Left renal pelvis (tissue), 4 donors: ENCODE measurements at places on chromosomes 4 and X. TPM values are rescaled to one million over a fixed set of nuclear protein-coding genes. Genes with fewer than 3 reads are reported as not detected.

PABPC1L2A gene
- polyA plus RNA-seq, result not detected

ARMCX1 gene
- 56.1 TPM for polyA plus RNA-seq

SLC9B1 gene
- polyA plus RNA-seq, result 3.8 TPM

GRCh38 chrX:127578395-127578794 lies 473.8 kb downstream of the ACTRT1 start:
- DNase-seq, result no peak

GRCh38 chr4:20085156-20085555 lies 166.5 kb upstream of the SLIT2 start:
- no peak for DNase-seq

GRCh38 chr4:185518069-185518468 lies 17.2 kb downstream of the PDLIM3 start:
- no peak for DNase-seq

- no peak for DNase-seq
These were observed 83.5 kb upstream of the INTU start for GRCh38 chr4:127548990-127549925.
